ENCODE measurements at places on chromosomes 1 and 21.

- no peak for DNase-seq
These were observed 9.2 kb upstream of the SLAMF8 start for GRCh38 chr1:159817276-159818041.

DNA sequence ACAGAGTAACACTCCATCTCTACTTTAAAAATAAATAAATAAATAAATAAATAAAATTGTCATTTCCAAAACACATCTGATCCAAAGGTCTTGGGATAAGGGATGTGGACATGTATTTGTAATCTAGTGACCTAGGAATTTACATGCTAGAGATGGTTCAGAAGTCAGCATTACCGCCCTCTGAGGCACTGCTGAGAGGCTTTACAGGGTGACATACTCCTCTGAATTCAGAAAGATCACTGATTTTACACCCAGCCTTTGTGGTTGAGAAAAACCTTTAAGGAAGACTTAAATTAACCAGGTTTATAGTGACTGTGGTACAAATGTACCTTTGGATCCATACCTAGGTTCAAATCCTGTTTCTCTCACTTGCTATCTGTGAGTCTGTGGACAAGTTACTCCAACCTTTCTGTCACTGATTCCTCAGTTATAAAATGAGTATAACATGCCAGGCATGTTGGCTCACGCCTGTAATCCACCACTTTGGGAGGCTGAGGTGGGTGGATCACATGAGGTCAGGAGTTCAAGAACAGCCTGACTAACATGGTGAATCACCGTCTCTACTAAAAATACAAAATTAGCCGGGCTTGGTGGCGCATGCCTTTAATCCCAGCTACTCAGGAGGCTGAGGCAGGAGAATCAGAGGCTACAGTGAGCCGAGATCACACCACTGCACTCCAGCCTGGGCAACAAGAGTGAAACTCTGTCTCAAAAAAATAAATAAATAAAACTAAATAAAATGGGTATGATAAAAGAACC, 20.1 kb downstream of the OSBPL9 start:
- peak; percentile 44 for DNase-seq

DNA sequence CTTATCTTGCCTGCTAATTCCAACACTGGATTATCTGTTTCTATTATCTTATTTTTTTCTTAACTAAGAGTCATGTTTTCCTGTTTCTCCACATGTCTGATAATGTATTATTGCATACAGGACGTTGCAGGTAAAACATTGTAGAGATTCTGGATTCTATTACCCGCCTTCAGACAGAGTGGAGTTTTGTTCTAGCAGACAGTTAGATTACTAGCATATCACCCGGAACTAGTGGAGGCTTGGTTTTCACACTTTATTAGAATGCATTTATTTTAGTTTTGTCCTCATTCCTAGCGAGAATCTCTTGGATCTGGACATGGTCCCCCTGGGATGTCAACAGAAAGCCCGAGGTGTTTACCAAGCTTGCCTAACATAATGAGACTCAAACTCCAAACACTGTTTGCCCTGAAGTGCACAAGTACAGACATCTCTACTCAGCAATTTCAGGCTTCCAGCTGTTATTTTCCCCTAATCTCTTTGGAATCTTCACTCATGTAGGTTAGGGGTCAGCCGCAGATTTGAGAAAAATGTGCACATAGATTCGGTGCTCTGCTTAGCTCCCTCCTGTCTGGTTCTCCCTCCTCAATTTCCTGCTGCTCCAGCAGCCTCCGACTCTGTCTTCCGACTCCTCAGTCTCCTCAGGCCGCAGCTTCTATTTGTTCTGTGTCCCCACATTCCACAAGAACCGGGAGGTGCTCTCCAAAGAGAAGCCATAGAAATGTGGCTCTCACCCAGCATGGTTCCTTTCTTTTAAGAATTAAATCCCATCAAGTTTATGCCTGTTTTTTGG, 36.8 kb upstream of the PTPRF start:
- no peak for DNase-seq

DNA sequence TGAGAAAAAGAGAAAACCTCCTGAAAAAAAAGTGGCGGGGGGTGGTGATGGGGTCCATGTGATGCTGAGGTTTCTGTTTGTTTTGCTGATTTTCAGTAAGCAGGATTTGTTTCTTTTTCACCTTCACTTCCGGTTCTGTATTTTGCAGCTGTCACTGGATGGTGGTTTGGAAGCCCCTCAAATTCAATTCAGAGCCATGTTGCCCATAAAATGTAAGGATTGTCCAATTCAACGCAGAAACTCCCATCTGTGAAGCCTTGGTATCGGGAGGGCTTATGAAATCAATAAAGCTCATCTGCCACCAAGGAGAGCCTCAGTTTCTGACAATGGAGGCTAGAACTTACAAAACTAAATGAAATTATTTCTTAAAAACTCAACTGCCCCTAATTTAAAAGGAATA, 12.1 kb downstream of the CAPN8 start:
- DNase-seq = no peak

DNA sequence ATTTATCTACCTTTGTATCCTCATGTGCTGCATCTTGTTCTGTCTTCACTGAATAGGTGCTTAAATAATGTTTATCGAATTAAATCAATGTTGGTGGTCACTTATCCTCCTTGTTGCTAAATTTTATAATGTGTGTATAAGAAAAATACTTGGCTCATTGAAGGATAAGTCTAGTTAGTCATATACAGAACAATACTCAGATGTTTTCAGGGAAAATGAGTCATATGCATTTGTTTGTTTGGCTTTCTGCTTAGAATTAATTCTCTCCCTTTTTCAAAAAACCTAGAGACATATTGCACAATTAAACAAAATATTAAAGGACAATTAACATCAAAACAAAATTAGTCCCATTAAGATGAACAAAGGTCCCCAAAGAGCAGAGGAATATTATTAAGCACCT, 89.0 kb downstream of the UBE2U start:
- DNase-seq = no peak

- no peak for DNase-seq
These were observed 50.9 kb downstream of the VANGL2 start for GRCh38 chr1:160451119-160451858.

DNA sequence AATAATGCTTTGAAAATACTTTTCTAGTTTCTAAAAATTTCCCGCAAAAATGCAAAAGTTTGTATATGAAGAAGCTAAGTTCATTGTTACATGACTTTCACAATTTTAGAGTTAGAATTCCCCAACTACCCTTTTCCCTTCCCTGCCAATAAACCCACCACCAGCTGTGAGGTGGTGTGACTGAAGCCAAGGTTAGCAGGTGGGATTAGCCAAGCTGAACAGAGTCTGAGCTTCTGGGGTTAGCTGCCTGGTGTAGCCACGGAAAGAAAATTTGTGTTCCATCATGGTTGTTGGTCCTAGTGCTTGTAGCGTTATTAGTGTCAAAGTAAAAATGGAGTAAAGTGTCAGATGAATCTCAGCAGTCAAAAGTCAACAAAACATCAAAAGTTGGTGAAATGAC, 110.9 kb downstream of the ASTN1 start:
- DNase-seq = no peak

DNA sequence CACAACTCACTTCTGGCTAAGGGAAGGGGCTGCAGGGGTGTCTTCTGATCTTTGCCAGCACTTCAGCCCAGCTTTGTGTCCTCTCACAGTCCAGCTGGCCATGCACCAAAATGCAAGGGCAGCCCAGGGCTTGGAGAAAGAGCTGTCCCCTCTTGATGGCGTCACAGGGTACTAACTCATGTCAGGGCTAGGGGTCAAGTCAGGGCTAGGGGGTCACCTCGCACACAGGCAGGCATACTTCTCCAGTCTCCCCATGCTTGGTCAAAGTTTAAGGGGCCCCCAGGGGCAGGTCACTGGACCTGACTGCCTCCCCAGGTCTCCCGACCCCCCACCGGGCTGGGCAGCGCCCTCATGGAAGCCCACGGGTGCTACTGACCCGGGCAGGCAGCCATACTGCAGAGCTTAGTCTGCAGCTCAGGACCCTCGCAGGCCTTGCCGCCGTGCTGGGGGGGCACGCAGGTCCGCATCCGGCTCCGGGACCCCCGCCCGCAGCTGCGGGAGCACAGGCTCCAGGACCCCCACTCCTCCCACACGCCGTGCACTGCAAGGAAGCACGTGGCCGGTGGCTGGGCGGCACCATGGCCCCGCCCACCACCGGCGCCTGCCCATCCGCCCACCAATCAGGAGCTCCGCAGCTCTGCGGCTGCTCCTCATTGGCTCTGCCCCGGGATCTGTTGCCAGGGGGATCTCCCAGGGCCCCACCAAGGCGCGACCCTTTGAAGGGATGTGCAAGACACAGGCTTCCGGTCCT, 21.5 kb downstream of the ADGRB2 start:
- no peak for DNase-seq

- no peak for DNase-seq
These were observed 30.6 kb downstream of the FYB2 start for GRCh38 chr1:56788588-56788987.

DNA sequence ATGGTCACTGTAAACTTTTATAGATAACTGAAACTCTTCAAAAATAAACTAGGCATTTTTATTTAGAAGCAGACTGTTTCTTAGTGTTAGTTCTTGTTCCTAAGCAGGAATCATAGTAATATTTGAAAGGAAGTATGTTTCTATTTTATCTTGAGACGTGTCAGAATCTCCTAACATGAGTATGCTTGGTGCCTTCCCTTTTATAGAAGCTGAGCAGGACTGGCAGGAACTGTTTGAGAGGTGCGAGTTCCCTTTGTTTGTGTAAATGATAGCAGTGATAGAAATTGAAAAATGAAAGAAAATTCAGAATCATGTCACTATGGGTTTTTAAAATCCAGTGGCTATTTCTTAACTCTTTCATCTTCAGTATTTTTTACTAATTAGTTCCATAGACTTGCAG, 56.9 kb downstream of the LRRC8D start:
- DNase-seq = no peak

GRCh38 chr1:187051618-187052232, 223.0 kb downstream of the PLA2G4A start:
- peak; percentile 31 for DNase-seq

DNA sequence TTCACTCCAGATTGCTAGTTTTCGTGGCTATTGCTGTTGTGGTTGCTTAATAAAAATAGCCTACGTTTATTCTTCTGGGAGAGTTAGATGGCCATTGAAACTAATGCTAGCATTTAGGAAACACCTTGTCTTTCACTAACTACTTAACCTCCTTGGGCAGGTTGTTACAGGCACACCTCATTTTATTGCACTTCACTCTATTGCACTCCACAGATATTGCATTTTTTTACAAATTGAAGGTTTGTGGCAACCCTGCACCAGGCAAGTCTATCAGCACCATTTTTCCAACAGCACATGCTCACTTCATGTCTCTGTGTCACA, 11.3 kb upstream of the MARK1 start:
- DNase-seq = no peak

DNA sequence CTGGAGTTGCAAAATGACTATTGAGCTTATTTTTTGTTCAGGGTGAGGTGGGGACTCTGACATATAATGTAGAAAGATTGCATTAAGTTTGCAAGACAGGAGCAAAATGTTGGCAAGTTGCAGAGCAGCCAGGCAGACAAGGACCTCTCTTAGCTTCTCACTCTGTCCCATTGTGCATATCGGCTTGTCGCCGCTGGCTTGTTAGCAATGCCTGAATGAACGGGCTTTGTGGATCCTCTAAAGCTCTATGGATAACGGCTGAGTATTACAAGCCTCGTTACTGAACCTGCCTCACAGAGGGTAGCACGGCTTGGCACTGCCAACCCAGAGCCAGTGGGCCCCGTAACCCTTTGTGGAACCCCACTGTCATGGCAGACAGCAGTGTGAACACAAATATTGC, 68.4 kb downstream of the TNR start:
- no peak for DNase-seq

GRCh38 chr21:41316200-41317062, at the start of gene FAM3B:
TSS of gene FAM3B (plus strand) at chr21:41316801. CDS start at chr21:41316880, 79 bp downstream.
- DNase-seq = no peak

DNA sequence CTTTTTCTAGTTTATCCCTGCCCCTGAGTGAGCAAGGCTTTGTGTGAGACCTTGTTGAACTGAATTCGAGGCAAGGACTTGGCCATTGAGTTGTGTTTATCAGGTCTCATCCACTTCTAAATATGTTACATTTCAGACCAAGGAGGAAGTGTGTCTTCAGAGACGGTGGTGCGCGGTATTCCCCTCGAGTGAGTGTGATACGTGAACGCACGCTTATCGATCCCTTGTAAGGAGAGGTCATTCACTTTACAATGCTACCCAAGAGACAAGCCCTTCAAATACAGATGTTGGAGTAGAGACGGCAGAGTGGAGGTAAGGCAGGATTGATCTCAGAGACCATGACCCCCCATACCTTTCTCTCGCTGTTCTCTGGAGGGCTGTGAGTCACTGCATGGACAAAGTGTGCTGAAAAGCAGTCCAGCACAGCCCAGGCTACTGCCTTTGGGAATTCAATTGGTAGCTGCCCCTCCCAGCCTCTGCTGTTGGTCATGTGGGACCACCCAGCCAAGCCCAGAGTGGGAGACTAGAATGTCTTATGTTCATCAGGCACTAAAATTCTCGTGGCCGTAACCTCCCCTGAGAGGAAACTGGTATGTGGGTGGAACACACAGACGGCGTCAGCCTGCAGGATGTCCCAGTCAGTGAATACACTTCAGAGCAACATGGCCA, 16.3 kb upstream of the MTARC1 start:
- DNase-seq = no peak

DNA sequence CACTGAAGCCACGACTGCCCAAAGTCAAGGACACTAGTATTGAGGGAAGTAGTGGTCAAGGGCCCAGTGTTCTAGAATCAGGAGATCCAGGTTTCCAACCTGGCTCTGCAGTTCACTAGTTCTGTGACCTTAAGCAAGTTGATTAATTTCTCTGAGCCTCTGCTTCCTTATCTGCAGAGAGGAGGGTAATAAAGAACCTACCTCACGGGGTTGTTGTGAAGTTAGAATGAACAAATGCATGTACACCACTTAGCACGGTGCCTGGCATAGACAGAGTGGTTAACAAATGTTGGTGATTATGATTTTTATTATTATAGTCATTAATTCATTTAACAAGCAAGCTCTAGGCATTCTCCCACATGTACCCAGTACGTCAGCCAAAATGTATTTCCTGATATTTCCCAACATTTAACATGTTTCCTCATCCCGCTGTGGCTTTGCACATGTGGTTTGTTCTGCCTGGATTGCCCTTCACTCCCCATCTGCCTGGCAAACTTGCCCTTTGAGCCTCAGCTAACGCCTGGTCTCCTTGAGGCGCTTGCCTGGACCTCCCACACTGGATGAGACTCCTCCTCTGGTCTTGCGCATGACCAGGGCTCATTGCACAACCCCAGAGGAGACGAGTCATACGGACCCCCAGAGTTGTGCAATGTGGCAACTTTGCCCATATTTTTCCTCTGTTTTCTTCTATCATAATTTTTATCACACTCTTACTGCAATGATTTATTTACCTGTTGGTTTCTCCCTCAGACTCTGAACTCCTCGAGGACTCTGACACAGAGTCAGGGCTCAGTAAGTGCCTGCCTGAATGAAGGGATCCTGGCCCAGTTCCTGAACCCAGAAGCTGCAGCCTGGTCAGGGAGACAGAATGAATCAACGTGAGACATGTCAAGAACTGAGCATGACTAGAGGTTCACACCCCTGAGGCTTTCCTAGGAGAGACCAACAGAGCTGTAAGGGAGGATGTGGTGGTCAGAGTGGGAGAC, 20.7 kb upstream of the MFSD2A start:
- DNase-seq = peak; percentile 99

GRCh38 chr1:41291195-41291594, 49.1 kb upstream of the SCMH1 start:
- no peak for DNase-seq

All from suppressor macrophage treated with lipopolysaccharide for 4 hours (primary cell).